HFFc6 (cell line): ENCODE measurements at places on chromosomes 4 and X. TPM values are rescaled to one million over a fixed set of nuclear protein-coding genes. Genes with fewer than 3 reads are reported as not detected.

Gene EFHC2
- not detected in 2 replicates for total RNA-seq

DNA sequence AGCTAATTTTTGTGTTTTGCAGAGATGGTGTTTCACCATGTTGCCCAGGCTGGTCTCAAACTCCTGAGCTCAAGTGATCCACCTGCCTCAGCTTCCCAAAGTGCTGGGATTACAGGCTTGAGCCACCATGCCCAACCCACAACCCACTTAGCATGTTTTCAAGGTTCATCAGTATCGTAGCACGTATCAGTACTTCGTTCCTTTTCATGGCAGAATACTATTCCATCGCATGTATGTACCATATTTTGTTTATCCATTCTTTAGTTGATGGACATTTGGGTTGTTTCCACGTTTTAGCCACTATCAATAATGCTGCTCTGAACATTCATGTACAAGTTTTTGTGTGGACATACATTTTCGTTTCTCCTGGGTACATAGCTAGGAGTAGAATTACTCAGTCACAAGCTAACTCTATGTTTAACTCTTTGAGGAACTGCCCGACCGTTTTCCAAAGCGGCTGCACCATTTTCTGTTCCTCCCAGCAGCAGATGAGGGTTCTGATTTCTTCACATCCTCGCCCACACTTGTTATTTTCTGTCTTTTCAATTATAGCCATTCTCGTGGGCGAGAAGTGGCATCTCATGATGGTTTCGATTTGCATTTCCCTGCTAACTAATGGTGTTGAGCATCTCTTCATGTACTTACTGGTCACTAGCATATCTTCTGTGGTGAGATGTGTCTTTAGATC, 32.5 kb downstream of the MAN2B2 start:
- H3K36me3 ChIP-seq = peaks cover 34% of the 10 kb centered on the region
- no peak overlapping the region for H3K27ac ChIP-seq
- no peak overlapping the region for H3K4me3 ChIP-seq
- H3K27me3 ChIP-seq = no peaks in the 10 kb centered on the region

DNA sequence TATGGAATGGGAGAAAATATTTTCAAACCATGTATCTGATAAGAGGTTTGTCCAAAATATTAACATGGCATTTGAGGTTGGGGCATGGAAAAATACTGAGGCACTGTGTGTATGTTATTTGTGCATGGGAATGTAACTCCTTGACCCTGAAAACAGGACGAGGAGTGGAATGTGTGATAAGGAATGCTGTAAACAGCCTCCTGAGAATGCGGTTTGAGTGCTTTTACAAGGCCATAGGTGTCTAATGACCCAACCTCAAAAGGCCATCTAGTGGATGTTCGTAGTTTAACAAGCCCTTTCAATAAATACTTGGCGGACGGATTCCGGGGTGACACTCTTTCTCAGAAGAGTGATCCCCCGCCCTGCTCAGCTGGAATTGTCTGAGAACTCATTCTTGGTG, 162.9 kb upstream of the USP9X start:
- no peak overlapping the region for H3K4me3 ChIP-seq
- H3K27me3 ChIP-seq = no peaks in the 10 kb centered on the region
- no peaks in the 10 kb centered on the region for H3K36me3 ChIP-seq
- peaks cover 32% of the 10 kb centered on the region for H3K4me1 ChIP-seq
- peak; percentile 39 for DNase-seq

GRCh38 chr4:138096384-138097062, 145.6 kb downstream of the SLC7A11 start:
- H3K4me3 ChIP-seq = no peak overlapping the region
- H3K27me3 ChIP-seq = peaks cover 3% of the 10 kb centered on the region; the same call in 1 of the 2 replicates
- peaks cover 6% of the 10 kb centered on the region; the same call in 1 of the 2 replicates for H3K4me1 ChIP-seq
- no peak overlapping the region for H3K27ac ChIP-seq
